ENCODE measurements at places on chromosomes 1 and 21.

GRCh38 chr1:105544475-105544874, 1512.0 kb upstream of the PRMT6 start:
- no peak for DNase-seq

GRCh38 chr1:60196026-60196425, 122.5 kb upstream of the C1orf87 start:
- DNase-seq = no peak

DNA sequence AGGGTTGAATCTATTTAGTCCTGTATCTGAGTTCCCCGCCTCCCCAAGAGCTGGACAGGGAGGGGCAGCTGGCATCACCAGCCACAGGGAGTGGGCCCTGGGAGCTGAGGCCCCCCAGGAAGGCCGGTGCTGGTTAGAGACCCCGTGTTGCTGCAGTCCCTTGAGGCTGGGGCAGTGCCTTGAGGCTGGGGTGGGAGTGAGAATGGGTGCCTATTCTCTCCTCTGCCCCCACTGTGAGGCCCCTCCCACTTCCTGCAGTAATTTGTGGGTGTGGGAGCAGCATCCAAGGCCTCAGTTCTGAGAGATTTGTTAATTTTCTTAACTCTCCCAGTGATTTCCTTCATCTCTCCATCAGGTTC, 2.5 kb upstream of the TRAPPC3 start:
- no peak for DNase-seq

DNA sequence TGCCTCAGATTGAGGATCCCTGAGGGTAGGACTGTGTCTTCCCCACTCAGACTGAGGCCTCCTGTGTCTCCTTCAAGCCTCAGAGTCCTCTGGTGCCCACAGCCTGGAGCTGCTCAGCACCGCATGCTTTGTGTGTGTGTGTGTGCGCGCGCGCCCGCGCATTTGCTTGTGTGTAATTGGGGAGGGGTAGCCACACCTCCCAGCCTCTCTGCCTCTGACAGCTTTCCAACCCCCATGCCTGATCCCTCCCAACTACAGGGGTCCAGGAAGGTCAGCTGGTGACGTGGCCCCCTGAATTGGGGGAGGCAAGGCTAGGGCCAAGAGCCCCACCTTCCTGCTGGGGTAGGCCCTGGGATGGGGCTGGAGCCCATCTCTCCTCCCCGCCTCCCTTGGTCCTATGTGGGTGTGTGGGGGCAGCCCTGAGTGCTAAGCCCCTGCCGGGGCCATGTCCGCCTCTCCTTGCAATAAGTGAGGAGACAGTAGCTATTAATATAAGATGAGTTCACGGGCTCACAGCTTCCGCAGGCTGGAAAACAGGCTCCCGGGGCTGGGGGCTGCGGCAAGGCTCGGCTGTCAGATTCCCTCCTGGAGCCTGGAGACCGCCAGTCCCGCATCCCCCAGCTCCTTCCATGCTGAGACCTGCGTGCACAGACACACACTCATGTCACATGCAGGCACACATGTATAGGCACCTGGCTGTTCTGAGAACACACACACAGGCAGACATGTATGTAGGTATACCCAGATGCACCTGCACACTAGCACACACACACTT, 7.0 kb downstream of the GPR3 start:
- no peak for DNase-seq

- no peak for DNase-seq
These were observed 50.4 kb upstream of the ADAM30 start for GRCh38 chr1:119946724-119947123.

DNA sequence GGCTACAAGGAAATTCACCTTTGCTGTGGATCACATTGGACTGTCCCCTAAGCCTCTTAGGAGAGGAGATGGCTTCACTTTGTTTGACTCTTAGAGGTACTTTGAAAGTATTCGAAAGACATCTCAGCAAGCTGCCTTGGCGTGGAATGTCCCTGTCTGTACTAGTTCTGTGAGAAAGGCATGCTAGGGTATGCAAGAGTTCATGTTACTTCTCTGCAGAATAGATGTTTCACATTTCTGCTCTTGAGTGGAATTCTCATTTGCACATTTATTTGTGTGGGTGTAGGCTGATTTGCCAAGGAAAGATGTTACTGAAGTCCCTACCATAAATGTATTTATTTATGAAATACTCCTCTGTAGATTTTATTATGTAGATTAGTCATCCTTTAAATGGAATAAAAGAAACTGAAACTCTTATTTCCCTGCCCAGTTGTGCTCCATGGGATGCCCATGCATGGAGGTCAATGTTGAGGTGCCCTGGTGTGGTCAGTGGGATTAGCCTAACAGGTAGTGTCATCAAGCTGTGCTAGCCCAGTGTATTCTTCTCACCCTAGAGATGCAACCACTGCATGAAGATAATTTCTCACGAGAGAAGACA, 13.8 kb downstream of the MIA3 start:
- no peak for DNase-seq

DNA sequence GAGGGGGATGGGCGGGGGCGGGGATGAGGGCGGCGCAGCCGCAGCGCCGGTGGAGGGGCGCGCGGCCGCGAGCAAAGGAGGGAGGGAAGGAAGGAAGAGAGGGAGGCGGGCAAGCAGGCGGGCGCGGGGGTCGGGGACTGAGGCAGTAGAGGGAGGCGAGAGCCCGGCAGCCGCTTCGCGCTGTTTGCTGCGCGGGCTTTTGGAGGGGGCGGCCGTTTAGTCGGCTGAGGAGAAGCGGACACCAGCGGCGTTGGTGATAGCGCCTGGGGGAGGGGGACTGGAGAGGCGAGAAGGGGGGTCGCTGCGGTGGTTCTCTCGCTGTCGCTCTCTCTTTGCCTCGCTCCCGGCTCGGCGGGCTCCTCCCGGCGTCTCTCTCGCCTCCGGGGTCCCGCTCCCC, at the start of gene HS2ST1:
HS2ST1 (plus strand) TSS at position 35 of the 397 bp plus-strand sequence.
- DNase-seq = no peak

DNA sequence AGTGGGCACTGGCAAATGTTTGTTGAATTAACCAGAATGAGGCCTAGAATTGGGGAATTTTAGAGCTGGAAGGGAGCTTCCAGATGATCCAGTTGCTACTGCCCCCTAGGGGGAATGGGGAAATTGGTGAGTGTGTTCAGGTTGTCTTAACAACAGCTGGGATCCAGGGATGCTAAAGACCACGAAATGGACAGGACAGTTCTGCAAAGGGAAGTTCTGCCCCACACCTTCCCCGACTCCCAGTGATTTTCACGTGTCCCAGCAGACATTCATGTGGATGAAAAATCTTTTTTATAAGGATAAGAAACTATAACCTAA, 33.9 kb downstream of the TRIM62 start:
- no peak for DNase-seq

- no peak for DNase-seq
These were observed 67.4 kb upstream of the PLA2G4A start for GRCh38 chr1:186761358-186761757.

DNA sequence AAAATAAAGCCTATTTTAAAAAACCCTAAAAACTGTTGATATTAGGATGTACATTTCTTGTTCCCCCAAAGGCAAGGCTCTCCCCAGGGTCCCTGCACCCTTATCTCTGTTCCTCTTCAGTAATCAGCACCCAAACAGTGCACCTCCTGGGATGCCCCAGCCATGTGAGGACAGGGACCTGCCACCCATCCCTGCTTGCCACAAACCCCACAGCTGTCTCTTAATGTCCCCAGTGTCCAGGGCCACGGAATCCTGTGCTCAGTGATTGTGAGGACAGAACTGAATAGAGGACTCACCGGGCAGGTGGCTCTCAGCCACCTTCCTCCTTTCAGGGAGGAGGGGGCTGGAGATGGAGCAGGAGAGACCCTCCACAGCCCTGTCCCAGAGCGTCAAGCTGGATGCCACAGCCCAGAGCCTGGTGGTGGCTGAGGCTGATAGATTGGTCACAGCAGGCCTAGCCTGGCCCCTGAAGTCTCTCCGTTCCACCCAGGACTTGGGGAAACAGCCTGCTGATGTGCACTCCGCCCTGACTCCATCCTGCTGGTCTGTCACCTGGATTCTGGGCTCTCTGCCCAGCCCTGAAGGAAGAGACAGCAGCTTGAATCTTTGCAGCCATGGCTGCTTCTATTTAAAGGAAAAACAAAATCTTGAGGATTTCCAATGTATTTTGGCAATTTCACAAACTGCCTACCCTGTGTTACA, 23.1 kb downstream of the RNF187 start:
- no peak for DNase-seq

GRCh38 chr1:232628335-232629249, 1.3 kb downstream of the SIPA1L2 start:
- no peak for DNase-seq

DNA sequence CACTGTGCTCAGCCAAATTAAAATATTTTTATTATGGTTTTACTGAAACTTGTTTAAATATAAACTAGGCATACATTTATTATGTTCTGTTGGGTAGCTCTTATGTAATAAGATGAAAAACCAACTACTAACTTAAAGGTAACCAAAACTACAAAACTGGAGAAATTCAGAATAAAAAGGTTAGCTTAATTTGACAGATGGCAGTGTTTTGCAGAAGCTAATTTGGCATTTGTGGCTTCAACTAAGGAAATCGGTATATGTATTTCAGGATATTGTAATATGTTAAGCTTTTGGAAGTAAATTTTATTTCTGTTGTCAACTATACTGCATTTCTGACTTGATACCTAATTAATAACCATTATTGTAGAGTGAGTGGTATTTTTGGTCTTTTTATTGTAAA, 18.8 kb downstream of the USP25 start:
- DNase-seq = no peak

GRCh38 chr1:83641796-83642443, 357.0 kb downstream of the TTLL7 start:
- DNase-seq = no peak

GRCh38 chr1:17819129-17819802, 64.1 kb downstream of the ACTL8 start:
- no peak for DNase-seq

DNA sequence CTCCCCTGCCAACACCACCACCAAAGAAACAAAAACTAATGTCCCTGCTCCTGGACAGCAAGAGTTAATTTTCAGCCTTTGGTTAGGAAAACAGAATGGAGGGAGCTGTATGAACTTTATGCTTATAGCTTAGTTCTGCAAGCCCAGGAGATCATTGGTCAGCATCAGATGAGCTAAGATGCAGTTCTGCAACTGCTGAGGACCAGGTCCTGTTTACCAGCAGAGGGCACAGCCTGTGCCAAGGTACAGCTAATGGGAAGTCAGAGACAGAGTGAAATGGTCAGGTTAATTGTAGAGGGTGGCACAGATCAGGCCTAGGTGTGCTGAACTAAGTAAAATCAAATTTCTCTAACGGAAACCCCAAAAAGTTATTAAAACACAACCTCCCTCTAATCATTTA, 161.3 kb downstream of the ROR1 start:
- DNase-seq = no peak

DNA sequence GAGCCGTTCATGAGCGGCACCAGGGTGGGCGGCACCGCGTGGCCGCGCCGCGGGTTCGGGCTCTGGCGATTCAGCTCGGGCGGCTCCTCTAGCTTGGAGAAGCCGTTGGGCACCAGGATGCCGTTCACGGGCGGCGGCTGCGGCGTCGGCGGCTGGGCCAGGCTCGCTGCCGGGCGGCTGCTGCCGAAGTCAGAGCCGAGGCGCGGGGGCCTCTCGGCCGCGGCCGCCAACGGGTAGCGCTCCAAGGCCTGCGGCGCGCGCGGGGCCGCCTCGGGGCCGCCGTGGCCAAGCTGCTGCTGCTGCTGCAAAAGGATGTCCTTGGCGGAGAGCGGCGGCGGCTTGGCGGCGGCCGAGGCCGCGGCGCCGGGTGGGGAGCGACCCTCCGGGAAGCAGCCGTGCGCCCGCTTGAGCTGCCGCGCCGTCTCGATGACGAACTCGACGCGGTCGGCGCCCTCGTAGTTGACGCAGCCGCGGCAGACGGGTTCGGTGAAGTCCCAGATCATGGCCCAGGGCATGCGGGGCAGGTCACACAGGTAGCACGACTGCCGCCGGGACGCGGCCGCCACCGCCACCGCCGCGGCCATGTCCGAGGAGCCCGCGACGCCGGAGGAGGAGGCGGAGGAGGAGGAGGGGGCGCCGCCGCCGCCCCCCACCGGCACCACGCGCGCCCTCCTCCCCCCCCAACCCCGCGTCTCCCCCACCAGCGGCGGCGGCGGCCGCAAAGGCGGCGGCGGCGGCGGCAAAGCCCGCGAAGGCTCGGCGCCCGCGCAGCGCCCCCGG, 877 bp downstream of the IRF2BP2 start:
- no peak for DNase-seq

- DNase-seq = no peak
These were observed 64.0 kb upstream of the ZNF281 start for GRCh38 chr1:200473698-200474371.

- no peak for DNase-seq
These were observed 313.1 kb upstream of the TMPRSS15 start for GRCh38 chr21:18716578-18717138.

DNA sequence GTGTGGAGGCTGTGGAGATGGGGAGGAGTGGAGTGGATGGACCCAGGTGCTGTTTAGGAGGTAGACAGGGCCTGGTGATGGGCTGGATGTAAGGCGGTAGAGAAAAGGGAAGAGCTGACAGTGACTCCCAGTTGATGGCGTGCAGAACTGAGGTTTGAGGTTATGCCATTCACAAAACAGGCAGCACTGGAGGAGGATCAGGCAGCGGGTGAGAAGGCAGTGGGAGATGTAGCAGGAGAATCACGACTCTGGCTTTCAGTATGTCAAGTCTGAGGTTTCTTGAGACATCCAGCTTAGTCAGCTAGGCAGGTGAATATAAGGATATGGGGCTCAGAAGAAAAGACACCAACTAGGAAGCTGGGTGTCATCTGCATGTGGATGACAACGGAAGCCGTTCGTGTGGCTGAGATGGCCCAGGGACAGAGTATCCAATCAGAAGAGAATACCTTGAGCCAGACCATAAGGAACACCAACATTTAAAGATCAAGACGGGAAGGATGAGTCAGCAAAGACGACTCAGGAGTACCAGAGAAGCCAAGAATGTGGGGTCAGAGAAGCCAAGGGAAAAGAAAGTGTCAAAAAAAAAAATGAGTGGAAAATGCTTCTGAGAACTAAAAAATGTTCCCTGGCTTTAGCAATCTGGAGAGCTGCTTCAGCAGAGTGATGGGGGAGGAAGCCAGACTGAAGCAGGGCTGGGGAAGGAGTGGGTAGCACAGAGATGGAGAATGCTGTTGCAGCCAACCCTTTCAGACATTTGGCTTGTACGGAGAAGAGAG, 15.2 kb downstream of the LRRN2 start:
- DNase-seq = peak; percentile 3

DNA sequence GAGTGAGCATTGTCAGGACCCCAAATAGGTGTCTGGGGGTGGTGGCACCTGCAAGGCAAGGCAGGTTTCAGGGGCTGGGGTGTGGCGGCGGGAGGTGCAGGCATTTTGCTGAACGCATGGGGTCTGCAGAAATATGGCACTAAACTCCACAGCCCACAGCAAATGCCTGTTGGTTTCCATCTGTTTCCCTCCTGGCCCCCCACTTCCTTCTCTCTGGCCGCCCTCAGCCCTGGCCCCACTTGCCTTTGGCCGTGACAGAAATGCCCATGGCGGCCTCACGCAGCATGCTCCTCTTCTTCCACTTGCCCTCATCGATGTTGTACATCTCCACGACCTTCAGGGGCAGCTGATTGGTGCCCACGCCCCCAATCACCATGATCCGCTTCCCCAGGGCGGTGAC, 13.7 kb downstream of the KLHDC8A start:
- no peak for DNase-seq

Data from BJ (cell line).